ENCODE measurements at places on chromosomes 3 and 15. TPM values are rescaled to one million over a fixed set of nuclear protein-coding genes. Genes with fewer than 3 reads are reported as not detected.

The CATSPER2 gene
- total RNA-seq = 10.1 TPM

- DNase-seq = no peak
Observed at GRCh38 chr3:167318996-167319615, 61.0 kb downstream of the ZBBX start.

DNA sequence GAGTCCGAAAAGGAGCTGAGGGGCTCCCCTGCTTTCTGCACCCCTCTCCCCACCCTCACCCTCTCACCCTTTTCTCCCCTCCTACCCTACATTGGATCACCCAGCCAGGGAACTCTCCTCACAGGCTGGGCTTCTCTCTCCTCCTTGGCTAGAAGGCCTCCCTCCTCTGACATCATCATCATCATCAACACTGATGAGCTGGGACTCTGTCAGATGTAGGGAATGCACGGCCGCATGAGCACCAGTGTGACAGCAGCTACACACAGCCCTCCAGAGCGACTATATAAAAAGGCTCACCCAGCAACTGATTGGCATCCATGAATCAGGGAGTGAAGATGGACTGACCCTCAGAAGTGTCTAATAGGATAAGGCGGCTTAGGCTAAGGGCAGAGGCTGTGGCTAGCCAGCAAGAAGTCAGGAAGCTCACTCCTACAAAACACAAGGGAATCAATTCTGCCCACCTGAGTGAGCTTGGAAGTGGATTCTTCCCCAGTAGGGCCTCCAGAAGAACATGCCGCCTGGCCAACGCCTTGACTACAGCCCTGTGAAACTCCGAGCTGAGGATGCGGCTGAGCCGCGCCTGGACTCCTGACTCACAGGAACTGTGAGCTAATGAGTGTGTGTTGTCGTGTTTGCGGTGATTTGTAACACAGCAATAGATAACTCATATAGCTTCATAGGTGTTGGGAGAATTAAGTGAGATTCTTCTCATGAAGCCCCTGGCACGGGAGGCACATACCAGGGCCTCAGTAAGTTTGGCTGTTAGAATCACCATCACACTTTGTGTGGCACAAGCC lies 147.6 kb downstream of the FAM43A start:
- peak; percentile 38 for DNase-seq

DNA sequence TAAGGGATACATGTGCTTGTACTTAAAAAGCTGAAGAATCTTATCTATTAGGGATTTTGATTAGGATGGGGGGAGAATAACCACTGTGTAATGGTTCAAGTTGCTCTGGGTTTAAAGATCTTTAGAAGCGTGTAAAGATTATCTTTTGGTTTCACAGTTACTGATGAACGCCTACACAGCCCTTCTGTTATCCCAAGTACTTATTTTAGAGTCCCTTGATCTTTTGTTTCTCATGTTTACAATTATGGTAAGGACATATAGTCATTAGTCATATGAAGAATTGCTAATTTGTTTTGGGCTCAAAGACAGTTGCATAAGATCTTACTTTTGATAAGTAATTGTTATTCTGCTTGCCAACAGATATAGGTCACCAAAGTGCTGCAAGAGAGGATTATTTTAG lies 160.1 kb downstream of the PLCL2 start:
- DNase-seq = no peak

GRCh38 chr3:78317774-78318173 lies 1277.9 kb downstream of the ROBO2 start:
- no peak for DNase-seq

DNA sequence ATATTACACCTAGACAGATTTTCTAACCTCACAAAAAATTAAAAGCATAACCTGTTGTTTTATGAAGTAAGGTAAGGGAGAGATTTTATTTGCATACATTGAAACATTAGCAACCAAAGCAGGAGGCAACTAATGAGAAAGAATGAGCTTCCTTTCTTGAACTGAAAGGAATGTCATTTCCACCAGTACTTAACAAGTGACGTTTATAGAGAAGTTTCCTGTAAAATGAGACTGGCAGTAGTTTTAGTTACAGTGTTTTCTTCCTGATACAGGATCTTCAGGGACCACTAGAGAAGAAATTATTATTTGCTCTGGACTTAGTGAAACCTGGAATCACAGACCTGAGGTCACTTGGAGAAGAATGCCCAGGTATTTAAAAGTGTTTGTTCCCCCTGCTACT lies 27.4 kb upstream of the FRMD5 start:
- DNase-seq = no peak

- DNase-seq = no peak
Observed at GRCh38 chr3:52978109-52978754, 67.6 kb downstream of the SFMBT1 start.

DNA sequence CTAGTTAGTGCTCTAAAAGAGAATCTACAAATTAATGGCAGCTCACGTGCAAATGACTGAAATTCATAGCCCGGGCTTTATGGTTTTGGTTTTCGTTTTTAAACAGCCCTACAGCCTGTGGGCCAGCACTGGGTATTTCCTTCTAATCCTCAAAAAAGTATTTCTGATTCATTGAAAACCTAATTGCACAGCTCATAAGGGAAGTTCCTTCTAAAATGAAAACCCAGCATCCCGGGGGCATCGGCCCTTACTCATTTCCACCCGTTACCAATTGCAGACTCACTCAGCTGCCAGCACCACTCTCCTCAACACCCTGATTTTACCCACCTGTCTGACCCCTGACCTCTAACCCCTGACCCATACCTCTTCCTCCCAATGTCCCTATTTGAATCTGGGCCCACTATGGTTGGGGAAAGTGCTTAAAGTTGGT lies 59.5 kb upstream of the ZNF148 start:
- no peak for DNase-seq

DNA sequence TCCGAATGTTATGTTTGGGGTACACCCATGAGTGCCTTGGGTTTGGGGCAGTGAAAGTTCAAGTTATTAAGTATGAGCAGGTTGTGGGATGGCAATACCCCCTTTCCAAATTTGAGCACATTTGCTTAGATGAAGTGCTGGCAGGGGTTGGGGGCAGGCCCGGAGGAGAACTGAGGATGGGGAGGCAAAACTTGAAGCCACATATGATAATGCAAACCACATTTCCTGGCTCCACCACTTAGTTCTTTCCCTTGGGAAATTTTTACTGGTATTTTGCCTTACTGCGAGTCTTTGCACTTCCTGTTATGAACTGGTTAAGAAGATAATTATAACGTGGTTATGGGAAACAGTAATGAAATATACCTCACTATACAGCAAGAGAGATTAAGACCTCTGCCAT lies 336.0 kb upstream of the ONECUT1 start:
- no peak for DNase-seq

DNA sequence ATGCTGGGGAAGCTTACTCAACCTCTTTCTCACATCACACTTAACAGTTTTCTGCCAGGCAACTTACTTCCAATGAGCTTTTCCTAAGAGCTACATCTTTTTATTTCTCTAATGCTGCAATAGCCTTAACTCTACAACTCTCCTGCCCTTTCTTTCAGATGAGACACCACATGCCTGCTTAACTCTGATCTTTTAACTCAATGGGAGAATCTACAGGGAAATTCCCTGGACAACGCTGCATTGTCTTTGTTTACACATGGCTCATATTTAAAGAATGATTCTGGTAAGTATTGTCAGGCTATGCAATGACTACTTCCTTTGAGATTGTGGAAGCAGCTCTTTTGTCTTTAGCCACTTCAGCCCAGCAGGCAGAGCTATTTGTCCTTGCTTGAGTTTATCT lies 353.1 kb upstream of the BCHE start:
- no peak for DNase-seq

DNA sequence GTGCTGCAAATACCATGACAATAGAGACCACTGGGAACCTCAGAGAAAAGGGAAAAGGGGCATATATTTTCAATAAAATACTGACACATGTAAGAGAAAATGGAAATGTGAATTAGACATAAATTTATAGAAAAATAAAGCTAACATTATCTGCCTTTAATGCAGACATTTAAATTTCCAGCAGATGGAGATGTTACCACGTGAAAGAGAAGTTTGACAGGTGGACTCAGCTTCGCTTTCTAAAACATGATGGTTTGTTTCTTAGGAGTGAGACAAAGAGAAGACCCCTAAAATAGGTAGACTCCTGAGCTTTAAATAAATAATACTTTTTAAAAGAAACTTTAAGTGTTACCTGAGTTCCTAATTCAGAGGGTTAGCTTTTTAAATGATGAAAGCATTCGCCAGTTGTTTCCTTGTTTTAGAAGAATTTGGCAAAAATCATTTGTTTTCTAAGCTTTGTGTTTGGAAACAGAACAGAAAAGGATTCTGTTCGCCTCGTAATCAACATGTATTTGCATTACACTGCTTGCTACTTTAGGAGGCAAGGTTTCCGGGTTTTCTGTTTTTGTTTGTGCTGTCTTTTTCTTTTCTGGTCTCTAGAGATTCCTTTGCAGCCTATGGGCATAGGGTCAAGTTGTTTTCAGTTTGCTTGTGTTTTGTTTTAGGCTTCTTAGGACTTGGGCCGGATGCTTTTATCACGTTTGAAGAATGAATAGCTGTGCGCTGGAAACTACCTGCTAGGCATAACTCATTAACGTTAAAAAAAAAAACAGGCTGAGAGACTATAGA lies 271.4 kb downstream of the THSD4 start:
- no peak for DNase-seq

DNA sequence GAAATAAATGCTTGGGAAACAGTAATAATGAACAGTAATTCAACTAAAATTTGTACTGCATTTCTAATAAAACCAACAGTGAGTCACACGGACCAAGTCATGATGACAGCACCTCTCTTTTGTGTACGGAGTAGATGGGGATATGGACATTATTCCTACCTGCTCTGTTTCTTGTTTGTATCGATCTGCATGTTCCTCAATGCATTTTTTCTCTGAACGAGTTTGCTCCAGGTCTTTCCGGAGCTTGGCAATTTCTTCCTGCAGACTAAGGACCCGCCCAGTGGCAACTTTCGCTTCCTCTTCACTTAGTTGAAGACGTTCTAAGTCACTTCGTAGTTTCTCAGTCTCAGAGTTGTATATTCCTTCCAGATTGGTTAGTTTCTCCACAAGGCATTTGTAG lies 74.4 kb upstream of the MYO5C start:
- no peak for DNase-seq
